ENCODE measurements at places on chromosomes 7 and 10.

GRCh38 chr7:37028909-37029440, 304.7 kb upstream of the AOAH start:
- no peak for DNase-seq

- DNase-seq: no peak
These were observed 16.5 kb downstream of the DENND11 start for GRCh38 chr7:141685285-141686023.

- no peak for DNase-seq
These were observed 572.4 kb upstream of the LRRTM3 start for GRCh38 chr10:66353422-66353821.

GRCh38 chr10:76429368-76430060, 998.1 kb downstream of the LRMDA start:
- DNase-seq: no peak

GRCh38 chr7:50069613-50070012, 23.4 kb downstream of the ZPBP start:
- no peak for DNase-seq

All from stimulated activated CD8-positive, alpha-beta memory T cell treated with anti-CD3 and anti-CD28 coated beads, Interleukin-7, amount 100 ng/mL, for 4 hours (primary cell).